T-cell (primary cell): ENCODE measurements at places on chromosomes 13 and 19.

DNA sequence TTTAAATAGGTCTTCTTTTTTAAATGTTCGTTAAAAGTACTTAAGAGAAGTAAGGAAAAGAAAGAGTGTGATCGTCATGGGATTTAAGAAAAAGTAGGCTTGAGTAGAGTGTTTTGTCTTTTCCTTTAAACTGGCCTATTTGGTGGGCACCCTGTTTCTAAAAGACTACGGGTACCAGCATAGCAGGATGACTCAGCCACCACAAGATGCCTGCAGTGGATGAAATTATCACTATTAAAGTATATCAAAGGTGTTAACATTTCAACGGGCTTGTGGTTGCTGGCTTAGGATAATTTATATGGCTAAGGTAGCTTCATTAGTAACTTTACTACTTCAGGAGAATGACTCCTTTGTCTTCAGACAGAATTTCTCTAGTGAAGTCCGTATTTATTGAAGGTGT lies 112.6 kb downstream of the STARD13 start:
- no peak for DNase-seq

DNA sequence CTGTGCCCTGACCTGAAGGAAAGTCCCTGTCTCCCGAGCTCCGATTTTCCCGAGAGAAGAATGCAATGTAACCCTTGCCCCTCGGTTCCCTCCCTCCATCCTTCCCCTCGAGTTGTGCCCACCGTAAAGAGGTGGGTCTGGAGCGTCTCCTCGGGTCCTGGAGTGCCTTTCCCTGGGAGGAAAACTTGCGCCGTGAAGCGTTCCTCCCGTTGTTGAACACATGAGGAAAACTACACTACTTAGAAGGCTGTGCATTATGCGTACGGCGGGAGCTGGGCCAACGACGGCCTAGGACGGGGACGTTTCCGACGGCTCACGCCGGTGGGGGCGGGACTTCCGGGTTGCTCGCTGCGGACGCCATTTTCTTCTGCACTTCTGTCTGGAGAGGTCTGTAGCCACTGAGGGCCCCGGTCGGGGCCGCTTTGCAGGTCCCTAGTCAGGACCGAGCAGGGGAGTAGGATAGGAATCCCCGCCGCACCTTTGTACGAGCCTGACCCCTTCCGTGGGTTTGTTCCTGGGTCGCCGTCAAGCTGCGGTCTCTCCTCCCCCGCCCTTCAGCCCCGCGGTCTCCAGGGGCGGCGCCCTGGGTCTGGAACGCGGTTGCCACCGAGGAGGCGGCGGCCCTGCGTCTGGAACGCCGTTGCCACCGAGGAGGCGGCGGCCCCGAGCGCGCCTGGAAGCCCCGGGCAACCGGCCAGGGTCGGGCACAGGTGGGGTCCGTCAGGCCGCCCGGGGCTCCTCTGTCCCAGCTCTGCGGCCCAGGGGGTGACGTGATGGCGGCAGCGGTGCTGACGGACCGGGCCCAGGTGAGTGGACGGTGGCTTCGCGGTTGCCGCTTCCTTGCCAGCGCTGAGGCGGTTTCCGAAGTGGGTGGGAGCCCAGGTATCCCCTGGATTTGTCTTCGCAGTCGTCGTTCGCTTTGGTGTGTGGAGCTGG lies at the start of gene ZNF264:
Gene ZNF264, plus strand, starts transcription at position 360 of the 936 bp plus-strand sequence. Its CDS starts 414 bp downstream, at position 774.
- DNase-seq = peak; percentile 76

GRCh38 chr13:98746968-98747367 lies 5.5 kb downstream of the SLC15A1 start:
- no peak for DNase-seq

- DNase-seq = no peak
These were observed 99.3 kb downstream of the WDFY2 start for GRCh38 chr13:51683597-51683996.

GRCh38 chr13:27396252-27396846 lies 28.1 kb upstream of the GTF3A start:
- DNase-seq = no peak

DNA sequence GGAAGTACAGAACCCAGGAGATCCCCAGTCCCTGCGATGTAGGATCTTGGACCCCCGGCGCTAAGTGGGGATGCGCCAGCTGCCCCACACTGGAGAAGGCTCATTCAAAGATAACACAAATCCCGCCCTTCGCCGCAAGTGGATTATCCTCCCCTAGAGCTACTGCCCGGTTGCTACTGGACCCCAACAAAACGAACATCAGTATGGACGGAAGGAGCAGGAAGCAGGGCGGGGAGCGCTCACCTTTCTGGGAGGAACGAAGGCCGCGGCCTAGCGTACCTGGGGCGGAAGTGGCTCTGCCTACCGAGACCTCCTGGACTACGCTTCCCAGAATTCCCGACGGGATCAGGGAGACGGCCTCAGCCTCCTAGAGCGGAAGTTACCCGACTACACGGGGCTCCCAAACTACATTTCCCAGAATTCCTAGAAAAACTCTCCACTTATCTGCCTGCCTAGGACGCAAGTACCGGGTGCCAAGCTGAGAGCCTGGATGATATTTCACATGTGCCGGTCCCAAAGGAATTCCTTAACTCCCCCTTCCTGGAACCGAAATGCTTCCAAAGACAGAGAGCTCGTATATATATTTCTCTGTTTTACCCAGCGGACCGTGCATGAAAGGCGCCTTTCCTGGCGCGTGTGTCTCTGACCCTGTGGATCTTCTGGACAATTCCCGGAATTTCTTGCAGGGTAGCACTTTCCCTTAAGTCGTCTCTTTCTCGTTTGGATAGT lies at the start of gene ZNF112:
Gene ZNF112, minus strand, starts transcription at position 298 of the 729 bp plus-strand sequence. CDS start 16,141 bp downstream, outside the sequence.
- no peak for DNase-seq

GRCh38 chr13:113122550-113123225 lies at the start of gene F10:
Gene F10, plus strand, starts transcription at chr13:113122799. Its CDS starts 57 bp downstream, at chr13:113122856.
- DNase-seq = no peak

GRCh38 chr19:2731181-2731995 lies 8.4 kb downstream of the SLC39A3 start:
- no peak for DNase-seq

DNA sequence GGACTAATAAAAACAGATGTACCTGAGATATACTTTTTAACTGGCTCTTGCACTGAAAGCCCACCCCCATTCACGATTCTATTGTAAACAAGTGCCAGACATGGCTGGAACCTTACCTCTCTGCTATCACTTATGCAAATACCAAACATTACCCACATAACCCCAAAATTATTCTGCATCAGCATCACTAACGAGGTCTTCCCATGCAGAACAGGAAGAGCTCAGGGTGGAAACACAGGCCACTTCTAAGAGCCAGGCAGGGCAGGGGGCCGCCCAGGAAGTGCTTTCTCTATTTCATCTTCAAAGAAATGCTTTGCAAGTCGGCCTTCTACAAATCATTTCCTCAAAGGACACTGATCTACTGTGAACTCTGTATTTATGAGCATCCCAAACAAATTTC lies 7.3 kb downstream of the IRS2 start:
- DNase-seq = peak; percentile 58
